ENCODE measurements at places on chromosomes 12 and 14.
A peak's percentile ranks its signal among the peaks of the same experiment; 100 is the strongest.

DNA sequence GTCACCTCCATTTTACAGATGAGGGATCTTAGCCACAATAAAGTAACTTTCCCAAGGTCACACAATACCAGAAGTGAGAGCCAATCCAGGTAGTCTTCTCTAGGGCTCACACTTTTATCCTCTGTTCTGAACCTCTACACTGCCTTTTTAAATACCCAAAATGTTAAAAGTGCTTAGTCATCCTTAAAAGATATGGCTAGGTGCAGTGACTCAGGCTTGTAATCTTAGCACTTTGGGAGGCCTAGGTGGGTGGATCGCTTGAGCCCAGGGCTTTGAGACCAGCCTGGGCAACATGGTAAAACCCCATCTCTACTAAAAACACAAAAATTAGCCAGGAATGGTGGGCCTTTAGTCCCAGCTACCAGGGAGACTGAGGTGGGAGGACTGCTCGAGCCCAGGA, 104.1 kb upstream of the PPP4R3A start:
- no peak for DNase-seq

- DNase-seq = no peak
Measured at GRCh38 chr12:54258201-54258681, 21.7 kb downstream of the CBX5 start.

DNA sequence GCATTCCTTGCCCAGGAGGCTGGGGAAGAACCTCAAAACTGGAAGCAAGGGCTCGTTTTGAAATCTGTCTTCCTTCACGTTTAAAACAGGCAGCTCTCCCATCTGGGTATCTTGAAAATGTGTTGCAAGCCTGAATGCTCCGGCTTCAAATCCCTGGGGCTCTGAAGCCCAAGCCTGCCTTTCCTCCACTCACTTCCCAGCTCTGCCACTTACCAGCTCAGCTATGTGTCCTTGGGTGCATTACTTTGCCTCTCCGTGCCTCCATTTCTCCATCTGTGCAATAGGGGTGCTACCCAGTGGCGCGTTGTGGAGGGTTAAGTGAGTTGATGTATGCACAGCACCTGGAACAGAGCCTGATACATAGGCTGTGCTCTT, 97.6 kb downstream of the GCH1 start:
- no peak for DNase-seq

- DNase-seq = no peak
Measured at GRCh38 chr14:99586761-99587459, 17.1 kb downstream of the CCDC85C start.

DNA sequence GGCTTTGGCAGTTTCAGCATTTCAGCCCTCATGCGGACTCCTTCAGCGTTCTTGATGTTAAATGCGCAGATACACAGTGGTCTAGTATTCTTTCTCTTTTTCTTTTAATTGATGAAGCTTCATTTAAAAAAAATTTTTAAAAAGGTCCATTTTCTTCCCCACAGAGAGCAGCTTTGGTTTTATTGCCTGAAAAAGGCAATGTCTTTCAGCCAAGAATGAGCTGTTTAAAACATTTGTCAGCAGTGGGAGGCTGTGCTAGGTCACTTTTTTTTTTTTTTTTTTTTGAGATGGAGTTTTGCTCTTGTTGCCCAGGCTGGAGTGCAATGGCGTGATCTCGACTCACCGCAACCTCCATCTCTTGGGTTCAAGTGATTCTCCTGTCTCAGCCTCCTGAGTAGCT, 13.5 kb downstream of the KMT5A start:
- DNase-seq = no peak

- DNase-seq = no peak
Measured at GRCh38 chr12:9343731-9344130, 135.5 kb upstream of the PZP start.

DNA sequence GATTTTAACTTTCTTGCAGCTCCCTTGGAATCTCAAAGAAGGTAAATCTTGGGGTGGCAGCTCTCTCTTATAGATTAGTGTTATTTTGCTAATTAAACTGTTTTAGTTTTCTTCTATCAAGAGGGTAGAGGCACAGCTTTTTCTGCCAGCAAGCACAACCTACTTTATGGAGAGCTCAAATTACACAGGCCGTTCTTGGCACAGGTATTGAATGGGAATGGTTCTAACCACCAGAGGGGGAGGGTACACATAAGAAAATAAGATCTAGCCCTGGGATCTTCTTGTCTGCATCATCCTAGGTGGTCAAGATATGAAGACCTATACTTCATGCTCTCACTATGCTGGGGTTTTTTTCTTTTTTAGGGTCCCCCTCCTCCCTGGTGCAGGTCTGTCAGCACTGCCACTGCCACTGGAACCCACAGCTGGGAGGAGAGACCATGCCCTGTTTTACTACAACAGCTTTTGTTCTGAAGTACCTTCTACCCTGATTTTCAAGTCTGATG, 48.6 kb upstream of the STAC3 start:
- DNase-seq = no peak

DNA sequence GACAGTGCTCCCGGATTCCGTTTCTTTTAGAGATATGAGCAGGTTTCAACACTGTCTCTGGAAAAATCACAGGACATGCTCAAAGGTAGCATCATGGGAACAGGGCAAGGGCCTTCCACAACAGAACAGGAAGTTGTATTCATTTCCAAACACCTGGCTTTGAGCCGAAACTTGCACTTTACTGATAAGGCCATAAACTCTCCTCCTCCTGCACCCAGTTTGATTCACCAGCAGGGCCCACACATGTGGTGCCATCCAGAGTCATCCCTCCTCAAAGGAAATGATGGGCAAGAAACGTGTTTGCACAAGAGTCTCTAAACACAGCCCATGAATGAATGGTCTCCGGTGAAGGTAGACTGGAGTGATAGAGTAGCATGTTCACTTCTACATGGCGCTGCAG, 268.4 kb upstream of the FKBP4 start:
- DNase-seq = no peak

DNA sequence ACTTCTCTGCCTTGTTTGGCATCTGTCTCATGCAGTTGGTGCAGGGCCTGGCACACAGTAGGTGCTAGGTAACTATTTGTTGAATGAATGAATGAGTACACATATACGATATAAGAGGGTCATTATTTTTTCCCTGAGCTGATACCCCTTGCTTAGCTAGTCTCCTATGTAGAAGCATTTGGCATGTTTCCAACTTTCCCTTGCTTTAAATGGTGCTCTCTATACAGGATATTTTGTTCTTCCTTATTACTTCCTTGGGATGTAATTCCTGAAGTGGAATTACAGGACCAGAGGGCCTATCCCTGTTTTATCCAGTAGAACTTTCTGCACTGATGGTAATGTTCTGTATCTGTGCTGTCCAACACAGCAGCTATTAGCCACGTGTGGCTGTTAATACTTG, 250.1 kb upstream of the PWP1 start:
- no peak for DNase-seq

- DNase-seq = no peak
Measured at GRCh38 chr12:109814600-109815150, 18.5 kb downstream of the TRPV4 start.

GRCh38 chr12:113332688-113333417, 2.1 kb downstream of the SLC8B1 start:
- DNase-seq = no peak

DNA sequence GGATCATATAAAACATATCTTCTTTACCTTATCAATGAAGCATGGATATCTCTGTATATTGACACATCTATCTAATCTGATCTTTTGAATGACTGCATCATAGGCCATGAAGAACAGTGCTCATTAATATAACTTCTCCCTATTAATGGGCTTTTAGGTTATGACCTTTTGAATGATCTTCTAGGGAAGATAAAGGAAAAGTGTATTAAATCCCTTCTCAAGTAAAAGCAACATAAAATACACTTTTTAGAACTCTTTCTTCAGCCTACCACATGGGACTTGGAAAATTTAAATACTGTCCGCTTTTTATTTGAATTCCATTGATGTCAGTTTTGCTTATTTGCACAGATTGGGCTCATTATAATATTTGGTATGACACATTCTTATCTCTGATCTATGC, 425.4 kb downstream of the MED13L start:
- no peak for DNase-seq

- DNase-seq = no peak
Measured at GRCh38 chr12:46585854-46586621, 213.5 kb upstream of the SLC38A2 start.

DNA sequence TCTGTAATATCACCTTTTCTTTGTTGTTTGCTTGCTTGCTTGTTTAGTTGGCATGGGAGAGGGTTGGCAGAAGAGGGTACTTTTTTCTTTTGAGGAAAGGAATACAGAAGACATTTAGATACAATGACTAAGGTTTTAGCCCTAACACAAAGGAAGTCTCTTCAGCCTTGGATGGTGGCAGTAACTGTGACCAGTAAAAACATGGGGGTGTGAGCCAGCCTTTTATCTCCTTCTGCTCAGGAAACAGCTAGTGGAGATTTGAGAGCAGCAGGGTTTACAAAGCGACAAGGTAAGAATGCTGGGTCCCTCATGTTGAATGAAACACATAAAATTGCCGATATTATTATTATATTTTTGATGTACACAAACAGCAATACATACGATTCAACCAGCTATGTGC, 40.4 kb downstream of the SLC8A3 start:
- DNase-seq = peak; percentile 22

GRCh38 chr12:31732926-31733548, 4.2 kb upstream of the AMN1 start:
- DNase-seq = no peak

GRCh38 chr14:20680363-20680762, 4.0 kb upstream of the RNASE4 start:
- DNase-seq = no peak

DNA sequence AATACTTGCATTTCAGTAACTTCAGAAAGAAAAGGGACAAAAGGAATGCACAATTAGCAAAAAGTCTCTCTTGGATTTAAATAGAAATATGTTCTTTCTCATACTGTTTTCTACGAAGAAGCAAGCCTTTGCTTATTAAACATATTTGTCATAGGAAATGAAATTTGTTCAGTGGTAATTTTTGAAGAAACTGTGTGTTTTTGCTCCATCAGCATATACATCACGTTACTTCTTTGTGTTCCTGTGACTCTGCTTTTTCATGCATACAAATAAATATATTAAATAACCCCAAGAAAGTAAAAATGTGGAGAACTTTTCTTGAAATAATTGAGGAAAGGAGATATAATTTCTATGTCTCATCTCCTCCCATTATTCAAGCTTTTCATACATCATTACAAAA, 39.7 kb downstream of the CD163L1 start:
- no peak for DNase-seq

DNA sequence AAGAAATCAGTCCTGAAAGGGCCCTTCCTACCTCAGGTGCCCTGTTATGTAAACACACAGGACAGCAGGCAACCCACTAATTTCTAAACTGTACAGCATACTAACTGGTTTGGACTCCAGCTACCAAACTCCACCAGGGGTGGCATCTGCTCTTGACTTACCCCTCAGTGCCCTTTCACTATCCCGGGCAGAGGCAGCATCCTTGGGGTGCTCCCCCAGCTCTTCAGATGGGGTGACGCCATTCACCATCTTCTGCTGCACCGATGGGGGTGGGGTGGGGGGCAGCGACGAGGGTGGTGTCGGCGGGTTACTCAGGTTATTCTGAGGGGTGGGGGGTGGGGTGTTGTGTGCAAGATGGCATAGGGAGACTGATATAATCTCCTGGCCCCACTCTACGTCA, 11.5 kb upstream of the PRKAG1 start:
- no peak for DNase-seq

DNA sequence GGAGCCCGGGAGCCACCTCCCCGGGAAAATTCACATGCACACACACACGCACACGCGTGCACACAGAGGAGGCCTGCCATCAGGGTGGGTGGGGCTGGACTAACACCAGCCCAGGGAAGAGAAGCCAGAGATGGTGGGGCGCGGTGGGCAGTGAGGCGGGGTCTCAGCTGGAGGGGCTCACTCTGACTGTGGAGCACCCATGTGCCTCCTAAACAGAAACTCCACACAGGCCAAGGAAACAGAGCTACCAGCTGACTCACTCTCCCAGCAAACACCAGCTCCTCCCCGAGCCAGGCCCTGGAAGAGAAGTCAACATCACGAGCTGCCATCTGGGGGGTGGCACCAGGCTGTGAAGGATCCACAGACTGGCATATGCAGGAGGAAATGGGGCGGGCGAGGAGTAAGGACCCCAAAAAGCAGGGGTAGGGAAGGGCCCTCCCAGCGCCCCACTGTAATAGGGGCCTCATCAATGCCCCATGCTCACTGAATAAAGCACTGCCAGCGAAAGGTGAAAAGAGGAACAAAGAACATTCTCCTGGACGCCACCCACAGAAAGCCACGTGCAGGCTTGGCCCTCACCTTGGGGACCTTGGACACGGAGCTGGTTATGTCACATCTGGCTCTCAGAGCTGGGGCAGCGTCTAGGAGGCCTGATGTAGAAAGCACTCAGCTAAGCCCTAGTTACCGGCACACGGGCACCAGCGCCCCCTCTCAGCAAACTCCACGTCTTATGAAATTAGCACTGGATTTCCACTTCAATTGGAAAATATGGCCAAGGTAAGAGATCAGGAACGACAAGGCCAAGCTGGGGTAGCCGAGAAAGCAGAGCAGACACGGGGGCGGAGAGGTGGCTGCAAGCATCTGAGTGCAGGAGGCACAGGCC, 8.4 kb upstream of the INF2 start:
- no peak for DNase-seq

GRCh38 chr12:75977952-75978671, 53.5 kb downstream of the PHLDA1 start:
- DNase-seq = peak; percentile 95

GRCh38 chr14:102375119-102375518, 12.4 kb downstream of the TECPR2 start:
- no peak for DNase-seq

- no peak for DNase-seq
Measured at GRCh38 chr12:69484428-69484827, 14.2 kb downstream of the FRS2 start.

DNA sequence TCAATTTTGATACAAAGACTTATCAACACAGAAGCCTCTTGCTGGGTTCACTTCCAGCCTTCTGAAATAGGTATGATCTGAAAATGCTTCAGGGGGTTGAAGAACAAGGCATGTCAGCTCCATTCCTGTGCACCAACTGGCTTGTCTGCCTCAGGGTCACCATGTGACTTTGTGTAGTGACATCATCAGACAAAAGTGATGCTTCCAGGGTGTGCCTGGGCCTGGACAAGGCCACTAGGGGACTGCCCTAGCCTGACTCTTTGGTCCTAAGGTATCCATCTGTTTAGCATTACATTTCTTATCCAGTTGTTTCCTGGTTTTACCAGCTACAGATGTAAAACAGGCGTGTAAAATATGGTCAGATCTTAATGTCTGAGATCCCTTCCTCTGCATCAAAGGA, 155.6 kb downstream of the CAND1 start:
- no peak for DNase-seq

DNA sequence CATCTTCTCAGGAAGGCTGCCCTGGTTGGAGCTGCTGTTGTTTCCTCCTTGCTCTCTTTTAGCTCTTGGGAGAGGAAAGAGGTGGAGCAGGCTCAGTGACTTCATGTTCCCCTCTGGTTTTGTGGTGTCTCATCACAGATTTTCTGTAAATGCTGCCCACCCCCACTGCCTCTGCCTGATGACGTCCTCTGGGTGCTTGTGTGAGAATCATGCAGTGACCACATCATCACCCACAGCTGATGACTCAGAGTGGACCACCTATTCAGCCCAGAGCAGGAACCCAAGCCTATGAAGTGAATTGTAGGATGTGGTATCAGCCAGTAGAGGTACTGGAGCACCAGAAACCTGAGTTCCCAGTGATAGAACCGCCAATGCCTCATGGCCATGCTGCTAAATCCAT, at the start of gene GZMB:
Gene GZMB, minus strand, starts transcription at position 33 of the 400 bp plus-strand sequence. Its CDS starts 30 bp downstream, at position 3.
- DNase-seq = no peak

Data from vagina (tissue), 2 donors.